ENCODE measurements at places on chromosomes 1 and 21. TPM values are rescaled to one million over a fixed set of nuclear protein-coding genes. Genes with fewer than 3 reads are reported as not detected.

HOOK1 gene
- 0.31 TPM for total RNA-seq

SYNC gene
- total RNA-seq: 72.5 TPM

LRRC40 gene
- total RNA-seq: 15.0 TPM

RUNX3 gene
- total RNA-seq: 1.8 TPM

CRNN gene
- not detected for total RNA-seq

- no peaks in the 10 kb centered on the region for H3K36me3 ChIP-seq
- H3K4me3 ChIP-seq: no peak overlapping the region
- peaks cover 73% of the 10 kb centered on the region for H3K27me3 ChIP-seq
- H3K4me1 ChIP-seq: peaks cover 3% of the 10 kb centered on the region
Measured at GRCh38 chr1:213979751-213980586, 7.8 kb upstream of the PROX1 start.

DNA sequence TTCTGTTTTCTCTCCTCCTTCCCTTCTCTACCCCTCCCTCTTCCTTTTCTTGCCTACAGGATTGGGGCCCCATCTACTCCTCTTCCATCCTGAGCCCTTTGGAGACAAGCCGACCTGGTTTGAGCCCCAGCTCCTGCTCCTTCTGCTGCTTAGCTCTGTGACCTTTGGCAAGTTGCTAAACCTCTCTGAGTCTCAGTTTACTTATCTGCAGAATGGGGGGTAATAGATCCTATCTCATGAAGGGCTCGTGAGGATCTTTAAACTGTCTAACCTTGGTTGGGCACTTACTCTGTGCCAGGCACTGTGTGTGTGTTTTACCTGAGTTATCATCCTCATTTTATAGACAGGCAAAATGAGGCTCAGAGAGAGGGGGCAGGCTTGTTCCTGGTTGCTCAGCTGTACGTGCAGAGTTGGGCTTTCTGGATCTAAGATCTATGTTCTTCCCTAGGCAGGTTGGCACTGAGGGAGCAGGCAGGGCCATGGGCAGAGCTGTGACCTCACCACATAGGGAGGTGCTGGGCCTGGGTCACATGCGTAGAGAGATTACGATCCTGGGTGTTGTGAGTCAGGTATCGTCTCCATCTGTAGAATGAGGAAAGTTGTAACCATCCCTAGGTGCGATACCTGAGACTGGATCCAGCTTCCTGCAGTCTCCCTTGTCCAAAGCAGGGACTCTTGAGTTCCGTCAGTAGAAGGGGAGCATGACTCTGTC lies 58.5 kb downstream of the FOXO6 start:
- no peak for DNase-seq
- peaks cover 2% of the 10 kb centered on the region for H3K27me3 ChIP-seq

- peaks cover 2% of the 10 kb centered on the region for H3K36me3 ChIP-seq
- no peaks in the 10 kb centered on the region for H3K27me3 ChIP-seq
- peak overlapping the region; percentile 77 for H3K4me3 ChIP-seq
- H3K4me1 ChIP-seq: peaks cover 43% of the 10 kb centered on the region
- DNase-seq: no peak
- H3K27ac ChIP-seq: peak overlapping the region; percentile 95
Measured at GRCh38 chr1:226679262-226679661, 59.8 kb downstream of the ITPKB start.

DNA sequence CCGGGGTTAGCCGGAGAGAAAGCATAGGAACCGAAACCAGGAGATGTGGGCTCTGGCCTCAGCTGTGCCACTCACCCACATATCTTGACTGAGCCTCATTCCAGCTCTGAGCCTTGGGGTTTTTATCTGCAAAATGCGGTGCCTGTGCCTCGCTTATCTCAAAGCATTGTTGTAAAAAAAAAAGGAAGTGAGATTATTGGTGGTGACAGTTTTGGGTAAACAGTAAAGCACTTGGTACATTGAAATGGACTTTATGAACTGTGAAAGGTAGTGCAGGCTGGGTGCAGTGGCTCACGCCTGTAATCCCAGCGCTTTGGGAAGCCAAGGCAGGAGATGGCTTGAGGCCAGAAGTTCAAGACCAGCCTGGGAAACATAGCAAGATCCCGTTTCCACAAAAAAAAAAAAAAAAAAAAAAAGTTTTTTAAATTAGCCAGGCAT lies 3.8 kb downstream of the PTAFR start:
- no peaks in the 10 kb centered on the region for H3K4me1 ChIP-seq
- H3K36me3 ChIP-seq: no peaks in the 10 kb centered on the region
- no peak overlapping the region for H3K27ac ChIP-seq

- DNase-seq: no peak
- H3K4me3 ChIP-seq: no peak overlapping the region
- H3K4me1 ChIP-seq: peaks cover 3% of the 10 kb centered on the region
- no peaks in the 10 kb centered on the region for H3K36me3 ChIP-seq
- no peak overlapping the region for H3K27ac ChIP-seq
Measured at GRCh38 chr21:28489821-28490350, 502.8 kb downstream of the LTN1 start.

- H3K27me3 ChIP-seq: no peaks in the 10 kb centered on the region
- peak overlapping the region; percentile 60 for H3K27ac ChIP-seq
- no peaks in the 10 kb centered on the region for H3K36me3 ChIP-seq
Measured at GRCh38 chr1:162185314-162186025, 116.0 kb downstream of the NOS1AP start.

- no peak overlapping the region for H3K4me3 ChIP-seq
- H3K27ac ChIP-seq: no peak overlapping the region
- no peak for DNase-seq
- no peaks in the 10 kb centered on the region for H3K27me3 ChIP-seq
- peaks cover 11% of the 10 kb centered on the region for H3K36me3 ChIP-seq
- peaks cover 16% of the 10 kb centered on the region for H3K4me1 ChIP-seq
Measured at GRCh38 chr1:37561133-37562132, 4.7 kb downstream of the DNALI1 start.

- no peaks in the 10 kb centered on the region for H3K27me3 ChIP-seq
- no peak overlapping the region for H3K27ac ChIP-seq
- no peaks in the 10 kb centered on the region for H3K36me3 ChIP-seq
Measured at GRCh38 chr1:105373681-105374080, 1624.0 kb downstream of the AMY1C start.
